ENCODE measurements at places on chromosomes 2 and 18.

DNA sequence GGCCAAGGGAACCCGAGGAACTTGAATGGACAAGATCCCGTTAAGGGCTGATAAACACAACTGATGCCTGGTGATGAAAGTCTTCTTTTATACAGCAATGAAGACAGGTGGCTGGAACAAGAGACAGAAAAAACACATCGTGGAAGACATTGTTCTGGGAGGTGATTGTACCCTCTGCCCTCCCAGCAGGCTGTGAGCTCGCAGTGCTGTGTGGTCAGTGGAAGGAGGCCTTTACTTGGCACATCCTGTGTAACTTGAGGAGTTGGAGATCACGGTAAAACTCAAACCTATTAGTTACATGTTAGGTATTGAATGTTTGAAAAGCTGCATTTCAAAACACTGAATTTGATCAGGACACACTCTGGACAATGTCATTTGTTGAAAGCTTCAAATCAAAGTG, 249.9 kb upstream of the EPAS1 start:
- DNase-seq: no peak

- DNase-seq: no peak
Observed at GRCh38 chr2:26588576-26588975, 52.6 kb downstream of the CIB4 start.

- no peak for DNase-seq
Observed at GRCh38 chr2:71472019-71472418, 18.7 kb downstream of the DYSF start.

GRCh38 chr2:402206-402605, 114.3 kb upstream of the ALKAL2 start:
- no peak for DNase-seq

DNA sequence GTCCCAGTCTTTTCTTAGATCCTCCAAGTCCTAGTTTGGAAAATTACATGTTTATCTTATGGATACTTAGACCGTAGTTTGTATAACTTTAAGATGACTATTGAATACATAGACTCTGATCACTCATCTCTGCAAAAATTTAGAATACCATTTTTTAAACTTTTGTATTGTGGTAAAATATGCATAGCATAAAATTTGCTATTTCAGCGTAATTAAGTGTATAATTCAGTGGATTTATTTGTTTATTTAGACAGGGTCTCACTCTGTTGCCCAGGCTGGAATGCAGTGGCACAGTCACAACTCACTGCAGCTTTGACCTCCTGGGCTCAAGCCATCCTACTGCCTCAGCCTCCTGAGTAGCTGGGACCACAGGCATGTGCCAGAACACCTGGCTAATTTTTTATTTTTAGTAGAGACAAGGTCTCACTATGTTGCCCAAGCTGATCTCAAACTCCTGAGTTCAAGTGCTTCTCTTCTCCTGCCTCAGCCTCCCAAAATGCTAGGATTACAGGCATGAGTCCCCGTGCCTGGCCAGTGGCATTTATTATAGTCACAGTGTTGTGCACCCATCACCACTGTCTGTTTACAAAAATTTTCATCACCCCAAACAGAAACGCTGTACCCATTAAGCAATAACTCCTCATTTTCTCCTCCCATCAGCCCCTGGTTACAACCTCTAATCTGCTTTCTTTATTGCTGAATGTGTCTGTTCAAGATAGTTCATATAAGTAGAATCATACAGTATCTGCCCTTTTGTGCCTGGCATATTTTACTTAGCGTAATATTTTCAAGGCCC, 90.0 kb downstream of the MAP3K20 start:
- no peak for DNase-seq

GRCh38 chr2:74526649-74527230, 709 bp upstream of the DQX1 start:
- no peak for DNase-seq
